Stimulated activated naive CD4-positive, alpha-beta T cell (primary cell): ENCODE measurements at places on chromosomes 2 and 18.

DNA sequence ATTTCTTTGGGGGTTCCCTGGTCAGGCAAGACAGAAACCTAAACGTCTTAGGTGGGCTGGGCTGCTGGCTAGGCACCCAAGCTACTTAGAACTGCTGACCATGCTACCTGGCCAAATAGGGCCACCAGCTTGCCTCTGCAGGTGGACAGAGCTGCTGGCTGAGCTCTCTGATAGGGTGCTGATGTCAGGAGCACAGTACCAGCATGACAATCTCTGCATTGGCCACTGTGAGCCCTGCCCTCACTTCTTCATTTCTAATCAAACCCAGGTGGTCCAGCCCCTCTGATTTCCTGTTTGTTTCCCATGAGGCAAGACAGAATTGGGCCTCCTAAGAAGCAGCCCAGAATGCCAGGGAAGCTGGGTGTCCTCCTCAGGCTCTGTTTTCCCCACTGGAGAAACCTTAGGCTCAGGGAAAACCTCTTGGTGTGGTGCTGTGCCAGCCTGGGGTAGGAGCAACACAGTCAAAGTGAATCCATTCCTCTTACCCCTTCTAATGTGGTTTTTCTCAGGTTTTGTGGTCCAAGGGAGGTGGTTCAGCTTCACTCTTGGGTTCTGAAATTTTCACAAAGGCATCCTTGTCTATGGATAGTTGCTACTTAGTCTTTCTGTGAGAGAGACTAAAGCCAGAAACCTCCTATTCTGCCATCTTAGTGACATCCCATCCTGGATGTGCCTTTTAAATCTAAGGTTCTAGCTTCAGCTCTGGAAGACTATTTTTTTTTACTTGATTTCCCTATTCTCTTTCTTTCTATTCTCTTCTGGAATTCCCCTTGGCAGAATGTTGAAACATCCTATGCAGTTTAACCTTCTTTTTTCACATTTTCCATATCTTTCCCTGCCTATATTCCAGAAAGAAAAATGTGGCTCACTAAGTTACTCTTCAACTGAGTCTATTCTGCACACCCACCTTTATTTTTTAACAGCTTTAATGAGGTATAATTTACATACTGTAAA lies 15.2 kb downstream of the SP100 start:
- DNase-seq: no peak

DNA sequence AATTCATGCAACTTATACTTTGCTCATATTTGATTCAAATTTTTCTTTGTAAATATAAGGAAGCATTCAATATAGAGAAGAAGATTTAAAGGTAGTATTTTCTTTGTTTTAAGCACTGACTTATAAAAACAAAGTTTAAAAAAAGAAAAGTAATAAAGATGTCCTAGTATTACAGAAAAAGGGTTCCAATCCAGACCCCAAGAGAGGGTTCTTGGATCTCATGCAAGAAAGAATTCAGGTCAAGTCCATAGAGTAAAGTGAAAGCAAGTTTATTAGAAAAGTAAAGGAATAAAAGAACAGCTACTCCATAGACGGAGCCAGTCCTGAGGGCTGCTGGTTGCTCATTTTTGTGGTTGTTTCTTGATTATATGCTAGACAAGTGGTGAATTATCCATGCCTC lies 267.9 kb downstream of the CTNNA2 start:
- no peak for DNase-seq

GRCh38 chr2:73074110-73075069 lies 2.9 kb upstream of the SFXN5 start:
- no peak for DNase-seq

DNA sequence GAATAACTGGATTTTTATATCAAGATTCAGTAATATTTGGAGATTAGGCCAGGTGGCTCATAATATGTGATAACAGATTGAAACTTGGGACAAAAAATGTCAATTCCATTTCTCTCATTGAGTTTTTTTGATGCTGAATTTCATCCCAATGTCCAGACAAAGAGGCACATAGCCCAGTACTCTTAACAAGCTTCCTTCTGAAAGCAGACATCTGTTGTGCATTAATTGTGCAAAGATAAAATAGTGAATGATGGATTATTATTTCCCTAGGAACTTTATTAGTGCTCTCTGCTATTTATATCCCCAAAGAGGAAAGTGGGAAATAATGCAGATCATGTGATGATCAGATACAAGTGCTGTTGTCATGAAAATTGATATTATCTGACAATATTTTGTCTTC lies 234.1 kb downstream of the CCDC102B start:
- no peak for DNase-seq

DNA sequence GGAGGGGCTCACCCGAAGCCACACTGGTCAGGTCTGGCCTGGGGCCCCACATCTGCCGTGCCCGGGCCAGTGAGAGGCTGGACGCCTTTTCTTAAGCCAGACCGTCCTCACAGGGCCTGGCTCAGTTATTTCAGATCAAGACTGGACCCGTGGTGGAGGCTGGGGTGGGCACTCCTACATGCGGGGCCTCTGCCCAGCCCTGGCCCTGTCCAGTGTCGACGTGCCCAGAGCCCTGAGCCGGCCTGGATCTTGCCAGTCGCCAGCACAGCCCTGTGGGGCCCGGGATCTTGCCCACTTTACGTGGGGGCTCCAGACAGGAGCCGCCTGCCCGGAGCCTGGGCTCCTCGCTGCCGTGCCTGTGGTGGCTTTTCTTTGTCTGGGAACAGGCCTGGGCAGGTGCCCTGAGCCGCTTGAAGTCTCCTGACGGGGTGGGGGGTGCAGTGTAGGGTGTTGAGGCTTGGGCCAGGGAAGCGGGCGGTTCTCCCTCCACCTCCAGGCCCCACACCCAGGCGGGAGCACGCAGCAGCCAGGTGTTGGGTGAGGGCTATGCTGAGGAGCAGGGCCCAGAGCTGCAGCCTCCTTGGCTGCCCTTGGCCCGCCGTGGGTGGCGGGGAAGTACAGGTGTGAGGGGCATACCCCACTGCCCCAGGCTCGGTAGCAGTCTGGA lies 6.0 kb downstream of the GPC1 start:
- no peak for DNase-seq

DNA sequence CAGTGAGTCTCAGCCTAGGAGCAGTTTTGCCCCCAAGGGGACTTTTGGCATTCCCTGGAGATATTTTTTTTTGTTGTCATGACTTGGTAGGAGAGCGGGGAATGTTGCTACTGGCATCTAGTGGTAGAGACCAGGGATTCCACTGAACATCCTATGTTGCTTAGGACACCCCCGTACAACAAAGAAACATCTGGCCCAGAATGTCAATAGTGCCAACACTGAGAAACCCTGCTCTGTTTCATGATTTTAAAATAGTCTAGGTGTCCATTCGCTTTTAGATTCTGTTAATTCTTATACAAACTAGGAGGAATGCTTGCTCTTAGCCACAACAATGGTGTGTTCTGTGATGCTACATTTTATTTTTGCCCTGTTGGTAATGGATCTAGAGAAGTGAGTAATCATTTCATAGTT lies 225.8 kb upstream of the SIX3 start:
- DNase-seq: no peak

DNA sequence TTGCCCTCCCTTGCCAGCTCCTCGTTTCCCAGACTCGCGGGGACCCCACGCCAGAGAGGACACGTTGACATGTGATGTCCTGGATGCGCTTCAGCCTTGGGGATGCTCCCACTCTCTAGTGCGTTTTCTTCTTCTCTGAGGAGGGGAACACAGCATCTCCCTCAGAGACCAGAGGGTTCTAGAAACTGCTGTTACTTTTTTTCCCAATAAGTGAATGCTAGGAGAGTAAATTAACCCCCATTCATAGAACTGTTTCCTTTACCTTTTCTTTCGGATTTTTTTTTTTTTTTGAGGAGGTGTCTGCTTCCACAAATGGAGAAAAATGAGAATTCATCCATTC lies 370 bp upstream of the EFEMP1 start:
- DNase-seq: no peak
